Caudate nucleus (tissue), 63 donors: ENCODE measurements at places on chromosomes 1 and 21.

- no peak for DNase-seq
Measured at GRCh38 chr1:77412069-77412819, 130.4 kb downstream of the AK5 start.

DNA sequence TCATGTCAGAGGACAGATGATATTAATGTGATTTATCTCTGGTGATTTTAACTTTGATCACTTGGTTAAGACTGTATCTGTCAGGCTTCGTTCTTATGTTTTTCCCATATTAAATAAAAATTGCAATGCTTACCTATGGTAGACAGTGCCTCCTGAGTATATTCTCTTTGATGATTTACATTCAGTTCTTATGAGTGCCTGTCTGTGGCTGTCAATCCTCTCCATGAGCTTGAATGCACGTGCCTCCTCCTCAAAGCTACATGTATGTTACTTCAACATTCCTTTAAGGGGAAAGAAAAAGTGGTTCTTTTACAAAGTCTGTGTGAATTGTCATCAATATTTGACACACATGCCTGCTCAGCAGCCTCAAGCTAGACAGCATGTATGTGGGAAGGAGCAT is 44.2 kb upstream of the RGS2 start:
- no peak for DNase-seq

DNA sequence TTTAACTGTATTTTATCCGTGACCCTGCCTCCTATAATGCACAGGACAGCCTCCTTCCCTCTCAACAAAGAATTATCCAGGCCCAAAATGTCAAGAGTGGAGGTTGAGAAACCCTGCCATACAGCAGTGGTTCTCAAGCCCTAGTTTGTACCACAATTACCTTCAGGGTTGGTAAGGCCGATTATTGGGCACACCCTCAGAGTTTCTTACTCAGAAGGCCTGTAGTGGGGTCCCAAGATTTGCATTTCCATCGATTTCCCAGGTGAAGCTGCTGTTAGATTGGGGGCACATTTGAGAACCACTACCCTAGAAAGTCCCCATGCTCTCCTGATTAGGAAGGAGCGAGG is 400 bp upstream of the PGBD2 start:
- no peak for DNase-seq

DNA sequence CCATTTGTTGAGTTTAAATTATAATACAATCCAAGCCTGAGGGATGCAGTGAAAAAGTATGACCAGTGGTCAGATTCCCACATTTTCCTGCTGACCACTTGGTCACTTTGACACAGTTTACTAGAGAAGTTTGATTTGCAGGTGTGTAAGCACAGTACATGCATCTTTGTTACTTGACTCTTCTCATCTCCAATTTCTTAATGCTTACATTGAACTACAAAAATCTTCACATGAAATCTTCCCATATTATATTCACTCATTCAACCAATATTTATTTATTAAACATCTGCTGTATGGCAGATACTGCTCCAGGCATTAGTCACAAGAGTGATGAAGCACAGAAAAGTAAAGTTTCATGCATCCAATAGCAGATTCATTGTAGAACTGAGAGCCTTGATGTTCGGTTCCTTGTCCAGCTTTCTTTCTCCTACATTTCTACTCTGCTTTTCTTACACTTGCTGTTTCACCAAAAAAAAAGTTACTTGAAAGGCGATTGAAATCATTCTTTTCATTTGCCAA is 211.7 kb downstream of the NFIA start:
- DNase-seq, result no peak

DNA sequence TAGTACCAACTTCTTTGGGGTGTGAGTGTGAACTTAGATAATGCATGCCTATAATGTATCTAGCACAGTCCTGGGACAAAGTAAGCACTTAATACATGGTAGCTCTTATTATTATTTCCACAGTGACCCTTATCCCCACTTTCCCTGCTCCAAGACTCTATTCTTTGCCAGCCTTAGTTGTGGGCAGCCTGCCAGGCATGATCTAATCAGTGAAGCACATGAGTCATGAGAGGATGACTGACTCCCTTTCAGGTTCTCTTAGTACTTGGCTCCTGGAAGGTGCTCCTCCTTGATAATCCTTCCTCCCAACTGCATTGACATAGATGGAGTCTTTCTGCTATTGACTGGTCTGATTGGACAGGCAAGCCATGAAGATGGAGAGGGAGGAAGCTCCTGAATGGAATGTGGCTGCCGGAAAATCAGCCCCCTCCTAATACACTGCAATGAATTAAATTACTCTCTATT is 17.4 kb upstream of the GNG12 start:
- peak; percentile 51 for DNase-seq

DNA sequence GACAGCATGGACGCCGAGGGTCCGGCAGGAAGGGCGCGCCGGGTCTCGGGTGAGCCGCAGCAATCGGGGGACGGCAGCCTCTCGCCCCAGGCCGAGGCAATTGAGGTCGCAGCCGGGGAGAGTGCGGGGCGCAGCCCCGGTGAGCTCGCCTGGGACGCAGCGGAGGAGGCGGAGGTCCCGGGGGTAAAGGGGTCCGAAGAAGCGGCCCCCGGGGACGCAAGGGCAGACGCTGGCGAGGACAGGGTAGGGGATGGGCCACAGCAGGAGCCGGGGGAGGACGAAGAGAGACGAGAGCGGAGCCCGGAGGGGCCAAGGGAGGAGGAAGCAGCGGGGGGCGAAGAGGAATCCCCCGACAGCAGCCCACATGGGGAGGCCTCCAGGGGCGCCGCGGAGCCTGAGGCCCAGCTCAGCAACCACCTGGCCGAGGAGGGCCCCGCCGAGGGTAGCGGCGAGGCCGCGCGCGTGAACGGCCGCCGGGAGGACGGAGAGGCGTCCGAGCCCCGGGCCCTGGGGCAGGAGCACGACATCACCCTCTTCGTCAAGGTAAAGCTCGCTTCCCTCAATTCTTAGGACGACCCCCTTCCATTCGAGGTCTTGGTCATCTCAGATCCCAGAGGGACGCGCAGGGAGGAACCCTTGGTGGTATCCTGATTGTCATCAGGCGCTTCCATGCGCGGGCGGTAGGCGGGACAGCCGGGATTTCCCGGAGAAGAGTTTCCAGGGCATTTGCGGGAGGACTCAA is 1.6 kb downstream of the CLIC6 start:
- DNase-seq, result no peak

- no peak for DNase-seq
Measured at GRCh38 chr21:30233228-30234020, 17.5 kb upstream of the CLDN8 start.

- no peak for DNase-seq
Measured at GRCh38 chr1:150662811-150663210, 33.4 kb upstream of the ENSA start.

DNA sequence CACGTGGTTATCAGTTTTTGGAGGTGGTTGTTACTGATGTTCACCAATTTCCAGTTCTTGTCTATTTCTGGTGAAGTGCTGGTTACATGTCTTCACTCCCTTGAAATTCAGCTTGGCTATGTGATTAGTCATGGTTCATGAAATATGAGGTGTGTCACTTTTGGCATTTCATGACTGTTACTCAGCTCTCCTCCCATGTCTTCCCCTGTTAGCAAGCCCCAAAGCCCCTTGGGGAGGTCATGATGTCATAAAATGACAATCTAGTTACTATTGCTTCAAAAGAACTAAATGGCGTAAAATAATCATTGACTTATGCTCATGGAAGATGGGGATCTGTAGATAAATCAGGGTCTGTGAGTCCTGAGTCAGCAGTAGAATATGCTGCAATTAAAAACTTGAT is 425.1 kb downstream of the SETD4 start:
- DNase-seq, result no peak

DNA sequence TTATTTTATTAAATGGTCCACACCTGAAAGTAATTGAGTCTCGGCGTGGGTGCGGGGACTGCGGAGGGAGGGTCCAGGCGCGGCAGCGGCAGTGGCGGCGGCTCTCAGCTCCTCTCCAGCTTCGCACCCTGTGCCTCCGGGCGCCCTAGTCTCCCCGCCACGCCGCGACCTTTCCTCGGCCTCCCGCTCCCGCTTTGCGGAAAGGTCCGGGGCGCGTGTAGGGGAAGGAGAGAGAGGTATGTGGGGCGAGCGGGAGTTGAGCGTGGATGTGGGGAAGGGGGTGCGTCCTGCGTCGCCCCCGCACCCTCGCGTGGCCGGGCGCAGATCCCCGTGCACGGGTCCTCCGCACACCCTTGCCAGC is 13.4 kb upstream of the ALX3 start:
- DNase-seq, result no peak
